Heart left ventricle (tissue), 16 donors: ENCODE measurements at places on chromosomes 4 and X. TPM values are rescaled to one million over a fixed set of nuclear protein-coding genes. Genes with fewer than 3 reads are reported as not detected.
A peak's percentile ranks its signal among the peaks of the same experiment; 100 is the strongest.

DNA sequence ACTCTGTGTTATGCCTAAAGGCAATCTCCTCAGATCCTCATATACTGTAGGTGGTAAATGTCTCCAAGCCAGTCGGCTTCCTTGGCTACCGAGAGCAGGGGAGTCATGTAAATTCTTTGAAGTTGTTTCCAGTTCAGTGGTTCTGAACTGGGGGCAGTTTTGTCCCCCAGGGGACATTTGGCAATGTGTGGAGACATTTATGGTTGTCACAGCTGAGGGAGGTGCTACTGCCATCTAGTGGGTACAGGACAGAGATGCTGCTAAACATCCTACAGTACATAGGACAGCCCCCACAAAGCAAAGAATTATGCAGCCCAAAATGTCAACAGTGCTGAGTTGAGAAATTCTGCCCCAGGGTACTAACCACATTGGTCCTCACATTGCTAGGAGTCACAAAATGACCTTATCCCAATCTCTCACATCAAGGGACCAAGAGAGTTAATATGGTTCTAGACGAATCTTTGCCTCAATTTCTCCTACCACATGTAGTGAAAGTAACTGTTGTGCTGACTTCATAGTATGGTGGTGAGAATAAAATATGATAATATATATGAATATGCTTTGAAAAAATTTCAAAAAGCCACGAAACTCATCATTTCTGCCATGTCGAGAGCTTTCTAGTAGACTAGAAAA lies 104.4 kb upstream of the ARHGAP24 start:
- no peaks in the 10 kb centered on the region for H3K36me3 ChIP-seq
- no peaks in the 10 kb centered on the region for H3K27me3 ChIP-seq
- H3K4me1 ChIP-seq = peaks cover 5% of the 10 kb centered on the region
- H3K4me3 ChIP-seq = no peak overlapping the region
- peak; percentile 23 for DNase-seq

RPS6KA3 gene
- 29.0 TPM for total RNA-seq

PRDM5 gene
- 13.3 TPM for total RNA-seq

DNA sequence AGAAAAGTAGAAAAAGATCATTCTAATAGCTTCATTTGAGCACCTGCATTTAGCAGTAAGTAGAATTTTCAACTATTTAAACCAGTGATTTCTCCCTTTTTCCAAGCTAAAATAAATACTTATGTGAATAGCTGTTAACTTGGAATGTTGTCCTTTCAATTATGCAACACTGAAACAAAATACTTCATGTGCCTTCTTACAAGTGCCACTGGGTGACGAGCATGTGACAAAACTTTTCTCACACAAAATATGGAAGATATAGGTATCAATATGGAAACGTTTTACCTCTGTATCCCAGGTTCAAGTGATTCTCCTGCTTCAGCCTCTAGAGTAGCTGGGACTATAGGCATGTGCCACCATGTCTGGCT lies 708.3 kb downstream of the STIM2 start:
- no peaks in the 10 kb centered on the region for H3K27me3 ChIP-seq
- no peak overlapping the region for H3K27ac ChIP-seq
- no peak for DNase-seq
- no peak overlapping the region for H3K4me3 ChIP-seq
- no peaks in the 10 kb centered on the region for H3K4me1 ChIP-seq

- H3K27ac ChIP-seq = no peak overlapping the region
- no peak for DNase-seq
- H3K4me3 ChIP-seq = no peak overlapping the region
- H3K36me3 ChIP-seq = no peaks in the 10 kb centered on the region
- H3K4me1 ChIP-seq = peaks cover 2% of the 10 kb centered on the region
- H3K27me3 ChIP-seq = no peaks in the 10 kb centered on the region
Observed at GRCh38 chr4:38987491-38987890, 44.7 kb downstream of the TMEM156 start.

PRSS12 gene
- not detected for total RNA-seq

DNA sequence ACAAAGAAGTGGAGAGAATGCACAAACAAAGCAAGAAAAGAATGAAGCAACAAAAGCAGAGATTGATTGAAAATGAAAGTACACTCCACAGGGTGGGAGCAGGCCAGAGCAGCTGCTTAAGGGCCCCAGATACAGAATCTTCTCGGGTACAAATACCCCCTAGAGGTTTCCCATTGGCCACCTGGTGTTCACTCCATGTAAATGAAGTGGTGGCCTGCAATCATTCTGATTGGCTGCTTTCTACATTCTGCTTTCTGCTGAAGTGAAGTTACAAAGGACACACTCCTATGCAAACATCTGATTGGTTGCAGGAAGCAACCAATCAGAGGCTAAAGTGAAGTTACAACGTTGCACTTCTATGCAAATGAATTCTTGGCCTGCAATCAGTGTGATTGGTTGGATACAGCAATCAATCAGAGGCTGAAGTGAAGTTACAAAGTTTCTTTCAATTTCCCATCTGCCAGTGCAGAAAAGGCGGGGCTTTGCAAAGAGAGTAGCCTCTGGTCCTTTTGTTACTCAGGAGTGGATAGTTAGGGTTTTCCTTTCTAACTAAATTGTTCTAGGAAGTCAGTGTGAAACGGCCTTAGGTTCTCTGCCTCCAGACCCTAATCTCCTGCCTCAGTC lies 19.0 kb upstream of the GPC4 start:
- H3K4me3 ChIP-seq = no peak overlapping the region
- no peak for DNase-seq
- no peaks in the 10 kb centered on the region for H3K27me3 ChIP-seq
- no peaks in the 10 kb centered on the region for H3K36me3 ChIP-seq

SYP gene
- 1.0 TPM for total RNA-seq

DNA sequence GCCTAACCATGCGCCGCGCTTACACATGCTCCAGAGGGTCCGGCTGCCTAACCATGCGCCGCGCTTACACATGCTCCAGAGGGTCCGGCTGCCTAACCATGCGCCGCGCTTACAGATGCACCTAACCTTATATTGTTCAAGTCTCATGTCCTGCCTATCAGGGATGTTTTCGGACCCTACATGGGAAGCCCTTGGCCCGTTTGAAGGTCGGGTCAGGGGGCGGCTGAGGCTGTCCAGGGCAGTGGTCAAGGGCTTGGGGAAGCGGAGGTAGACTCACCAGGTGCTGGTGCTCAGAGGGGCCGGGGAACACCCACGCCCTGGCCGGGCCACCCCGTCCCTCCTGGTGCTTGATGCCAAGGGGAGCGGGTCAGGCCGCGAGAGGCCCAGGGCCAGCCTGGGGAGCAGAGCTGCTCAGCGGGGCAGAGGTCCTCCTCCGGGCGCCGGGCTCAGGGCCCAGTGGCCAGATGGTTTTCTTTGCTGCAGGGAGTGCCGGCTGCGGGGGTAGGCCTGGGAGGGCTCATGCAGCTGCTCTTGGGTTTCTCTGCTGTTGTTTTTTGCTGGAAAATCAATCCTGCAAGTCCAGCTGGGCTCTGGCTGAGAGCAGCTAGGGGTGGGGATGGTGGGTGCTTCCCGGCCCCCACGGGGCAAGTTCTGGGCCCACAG lies 35.4 kb upstream of the SPON2 start:
- DNase-seq = peak; percentile 75
- H3K27ac ChIP-seq = peak overlapping the region; percentile 67
- H3K27me3 ChIP-seq = no peaks in the 10 kb centered on the region
- peaks cover 11% of the 10 kb centered on the region for H3K36me3 ChIP-seq
- H3K4me1 ChIP-seq = peaks cover 41% of the 10 kb centered on the region
- no peak overlapping the region for H3K4me3 ChIP-seq

DNA sequence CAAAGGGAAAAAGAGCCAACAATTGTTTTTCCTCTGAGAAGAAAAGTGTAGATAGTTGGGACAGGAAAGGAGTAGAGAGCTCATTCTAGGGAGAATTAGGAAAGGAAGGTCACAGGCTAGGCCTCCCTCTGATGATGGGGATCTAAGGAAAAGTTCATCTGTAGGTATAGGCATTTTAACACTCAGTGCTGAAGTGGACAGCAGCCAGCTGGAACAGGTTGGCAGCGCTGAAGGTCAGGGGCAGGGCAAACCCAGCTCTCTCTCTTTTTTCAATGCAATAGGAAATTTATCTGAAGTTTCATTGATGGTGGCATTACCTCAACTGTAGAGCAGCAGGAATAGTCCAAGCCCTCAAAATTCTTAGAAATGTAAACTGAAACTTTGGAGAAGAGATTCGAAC lies 98.5 kb upstream of the ETNPPL start:
- H3K27me3 ChIP-seq = no peaks in the 10 kb centered on the region
- no peaks in the 10 kb centered on the region for H3K4me1 ChIP-seq
- no peak overlapping the region for H3K27ac ChIP-seq

GRCh38 chr4:184751585-184751956 lies 17.7 kb upstream of the CENPU start:
- H3K4me1 ChIP-seq = peaks cover 53% of the 10 kb centered on the region
- H3K27ac ChIP-seq = no peak overlapping the region
- no peaks in the 10 kb centered on the region for H3K27me3 ChIP-seq
- H3K4me3 ChIP-seq = no peak overlapping the region
- DNase-seq = no peak
- peaks cover 30% of the 10 kb centered on the region for H3K36me3 ChIP-seq

DNA sequence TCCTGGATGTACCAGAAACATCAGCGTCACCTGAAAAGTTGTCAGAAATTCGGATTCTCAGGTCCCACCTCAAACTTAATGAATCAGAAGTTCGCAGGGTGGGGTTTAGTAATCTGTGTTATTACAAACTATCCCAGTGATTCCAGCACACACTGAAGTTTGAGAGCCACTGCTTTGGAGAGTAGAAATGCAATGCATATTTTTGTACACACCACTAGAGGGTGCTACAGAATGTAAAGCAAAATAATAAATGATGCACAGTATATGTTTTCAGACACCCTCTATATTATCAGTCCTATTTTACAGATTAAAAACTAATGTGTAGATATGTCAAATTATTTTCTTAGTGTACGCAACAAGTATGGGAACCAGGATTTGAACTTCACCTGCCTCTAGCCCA lies 2.4 kb upstream of the MORF4L2 start:
- no peak for DNase-seq
- H3K36me3 ChIP-seq = peaks cover 12% of the 10 kb centered on the region

DNA sequence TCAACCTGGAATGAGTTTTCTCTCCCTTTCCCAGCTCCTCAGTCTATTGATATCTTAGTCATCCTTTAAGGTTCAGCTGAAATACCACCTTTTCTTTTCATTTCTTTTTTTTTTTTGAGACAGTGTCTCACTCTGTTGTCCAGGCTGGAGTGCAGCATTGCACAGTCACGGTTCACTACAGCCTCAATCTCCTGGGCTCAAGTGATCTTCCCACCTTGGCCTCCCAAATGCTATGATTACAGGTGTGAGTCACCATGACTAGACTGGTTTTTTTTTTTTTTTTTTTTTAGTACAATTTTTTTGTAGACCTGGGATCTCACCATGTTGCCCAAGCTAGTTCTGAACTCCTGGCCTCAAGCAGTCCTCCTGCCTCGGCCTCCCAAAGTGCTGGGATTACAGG lies 28.9 kb downstream of the AFF1 start:
- H3K4me3 ChIP-seq = no peak overlapping the region
- peaks cover 20% of the 10 kb centered on the region for H3K4me1 ChIP-seq
- no peaks in the 10 kb centered on the region for H3K36me3 ChIP-seq
- no peak for DNase-seq

DNA sequence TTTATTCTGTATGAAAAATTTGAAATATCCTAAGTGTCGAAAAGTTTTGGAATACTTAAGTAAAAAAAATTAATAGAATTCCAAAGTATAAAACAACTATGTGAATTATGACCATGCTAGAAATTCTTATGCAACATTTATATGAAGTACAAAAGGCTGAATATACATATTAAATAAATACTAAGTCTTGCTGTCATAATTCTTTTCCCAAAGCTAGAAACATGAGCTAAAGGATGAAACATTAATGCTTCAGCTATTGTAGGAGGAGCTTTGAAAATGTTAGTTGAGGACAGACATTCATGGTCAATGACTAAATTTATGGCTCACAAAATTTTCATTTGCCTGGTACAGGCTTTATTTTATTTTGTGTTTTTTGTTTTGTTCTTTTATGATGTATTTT lies 207.3 kb downstream of the GABRB1 start:
- no peaks in the 10 kb centered on the region for H3K27me3 ChIP-seq
- no peak for DNase-seq
- H3K4me3 ChIP-seq = no peak overlapping the region
- H3K36me3 ChIP-seq = no peaks in the 10 kb centered on the region
- H3K27ac ChIP-seq = no peak overlapping the region
